ENCODE measurements at places on chromosomes 3 and 15.

GRCh38 chr3:62863648-62864047, 11.6 kb downstream of the CADPS start:
- no peak for DNase-seq
- H3K4me3 ChIP-seq: no peak overlapping the region
- no peaks in the 10 kb centered on the region for H3K36me3 ChIP-seq
- no peaks in the 10 kb centered on the region for H3K27me3 ChIP-seq
- H3K27ac ChIP-seq: no peak overlapping the region

DNA sequence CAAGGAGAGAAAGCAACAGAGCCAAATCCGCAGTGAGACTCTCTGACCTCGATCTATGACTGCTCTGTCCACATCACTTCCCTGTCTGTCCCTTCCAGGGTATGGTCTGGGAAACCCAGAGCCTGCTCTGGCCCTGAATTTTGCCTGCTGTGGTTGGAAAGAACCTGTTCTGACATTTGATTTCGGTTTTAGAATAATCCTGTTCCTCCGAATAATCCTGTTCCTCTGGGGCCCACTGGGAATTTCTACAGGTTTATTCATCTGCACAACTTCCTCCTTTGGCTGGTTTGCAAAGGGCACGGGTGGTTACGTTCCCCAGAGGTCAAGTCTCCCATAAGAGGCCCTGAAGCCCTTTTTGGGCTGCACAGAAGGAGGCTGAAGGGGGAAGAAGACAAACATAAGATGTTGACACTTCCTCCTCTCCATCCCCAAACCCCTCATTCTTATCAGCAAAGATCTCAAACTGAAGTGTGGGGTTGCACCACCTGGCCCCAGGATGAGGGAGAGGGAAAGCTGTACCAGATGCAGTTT, 10.6 kb downstream of the LAMP3 start:
- no peaks in the 10 kb centered on the region for H3K36me3 ChIP-seq
- H3K4me1 ChIP-seq: no peaks in the 10 kb centered on the region
- H3K27me3 ChIP-seq: no peaks in the 10 kb centered on the region

DNA sequence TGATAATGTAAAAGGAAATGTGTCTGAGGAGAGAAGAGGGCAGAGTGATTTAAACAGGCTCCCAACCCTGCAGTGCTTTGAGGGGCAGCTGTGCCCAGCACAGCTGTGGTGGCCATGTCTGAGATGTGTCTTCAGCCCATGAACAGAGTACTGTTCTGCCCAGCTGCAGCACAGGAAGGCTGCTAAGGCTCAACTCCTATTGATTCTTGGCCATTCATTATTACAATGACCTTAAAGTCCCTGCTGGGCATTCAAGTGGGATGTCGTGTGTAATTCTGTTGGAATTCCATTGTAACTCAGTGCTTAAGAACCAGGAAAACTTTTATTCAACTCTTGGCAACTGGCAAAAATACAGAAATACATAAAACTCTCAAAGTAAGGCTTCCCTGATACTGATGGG, 229.3 kb downstream of the MCTP2 start:
- H3K4me1 ChIP-seq: no peaks in the 10 kb centered on the region
- H3K27me3 ChIP-seq: no peaks in the 10 kb centered on the region
- H3K4me3 ChIP-seq: no peak overlapping the region
- no peak for DNase-seq
- H3K36me3 ChIP-seq: no peaks in the 10 kb centered on the region

- H3K27me3 ChIP-seq: no peaks in the 10 kb centered on the region
- H3K4me1 ChIP-seq: no peaks in the 10 kb centered on the region
- H3K27ac ChIP-seq: no peak overlapping the region
- H3K36me3 ChIP-seq: no peaks in the 10 kb centered on the region
- no peak overlapping the region for H3K4me3 ChIP-seq
- DNase-seq: no peak
These were observed 10.7 kb downstream of the CNTN6 start for GRCh38 chr3:1103525-1103924.

- no peak overlapping the region for H3K4me3 ChIP-seq
- DNase-seq: no peak
- H3K27ac ChIP-seq: no peak overlapping the region
- no peaks in the 10 kb centered on the region for H3K27me3 ChIP-seq
These were observed 18.2 kb downstream of the FAN1 start for GRCh38 chr15:30921781-30922479.

DNA sequence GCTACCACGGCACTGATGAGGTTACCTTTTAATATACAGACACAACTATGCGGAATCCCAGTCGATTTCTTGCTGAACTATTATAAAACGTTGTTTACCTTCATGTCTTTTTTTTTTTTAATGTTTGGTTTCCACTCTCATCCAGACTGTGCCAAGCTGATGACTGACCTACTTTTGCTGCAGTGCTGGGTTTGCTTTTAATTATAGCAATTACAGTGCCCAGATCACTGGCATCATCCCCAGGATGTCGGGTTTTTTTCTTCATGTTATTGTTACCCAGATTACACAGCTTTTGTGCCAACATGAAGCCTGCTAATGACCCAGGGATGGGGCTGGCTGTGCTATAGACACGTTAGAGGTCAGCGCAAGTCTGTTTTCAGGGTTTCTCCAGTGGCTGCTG, 294.0 kb upstream of the ATP10A start:
- H3K4me1 ChIP-seq: no peaks in the 10 kb centered on the region
- DNase-seq: no peak
- H3K27me3 ChIP-seq: no peaks in the 10 kb centered on the region
- H3K27ac ChIP-seq: no peak overlapping the region
- no peak overlapping the region for H3K4me3 ChIP-seq

- no peak for DNase-seq
- H3K36me3 ChIP-seq: no peaks in the 10 kb centered on the region
- no peaks in the 10 kb centered on the region for H3K27me3 ChIP-seq
- H3K27ac ChIP-seq: no peak overlapping the region
- H3K4me3 ChIP-seq: no peak overlapping the region
These were observed 11.4 kb upstream of the GPR171 start for GRCh38 chr3:151214459-151214858.

DNA sequence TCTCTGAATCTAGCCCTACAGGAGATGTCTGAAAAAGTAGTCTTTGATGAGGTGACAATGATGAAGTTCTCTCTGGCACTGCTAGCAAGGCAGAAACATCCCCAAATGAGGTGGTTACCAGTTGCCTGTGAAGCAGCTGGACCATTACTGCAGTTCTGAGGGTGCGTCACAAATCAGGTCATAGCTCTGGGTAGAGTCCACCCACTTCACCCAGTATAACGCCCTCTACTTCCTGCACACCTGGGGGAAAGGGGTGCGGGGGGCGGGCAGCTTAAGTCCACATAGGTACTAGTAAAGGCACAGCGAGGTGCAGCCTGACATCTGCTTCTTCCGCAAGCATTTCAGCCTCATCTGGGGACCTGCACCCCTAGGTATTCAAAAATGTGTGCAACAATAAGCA, 13.4 kb upstream of the SATB1 start:
- DNase-seq: no peak
- H3K27ac ChIP-seq: no peak overlapping the region
- no peaks in the 10 kb centered on the region for H3K27me3 ChIP-seq
- no peaks in the 10 kb centered on the region for H3K36me3 ChIP-seq

DNA sequence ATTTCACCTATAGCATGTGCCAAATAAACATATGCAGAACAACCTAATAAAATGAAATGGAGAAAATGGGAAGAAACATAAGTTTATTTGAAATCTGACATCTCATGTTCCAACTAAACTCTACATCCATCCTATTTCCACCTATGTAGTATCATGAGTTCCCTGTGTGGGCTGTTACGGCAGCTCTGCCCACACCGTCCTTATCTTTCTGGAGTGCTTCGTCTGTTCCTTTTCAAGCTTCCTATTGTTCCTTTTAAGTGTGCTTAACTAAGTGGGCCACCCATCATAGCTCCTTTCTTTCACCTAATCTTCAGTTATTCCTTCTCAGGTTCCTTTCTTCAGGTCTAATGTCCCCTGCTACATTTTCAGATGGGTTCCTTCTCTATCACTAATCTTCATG, 17.3 kb downstream of the RYR3 start:
- no peak overlapping the region for H3K27ac ChIP-seq
- DNase-seq: no peak
- H3K4me3 ChIP-seq: no peak overlapping the region
- H3K36me3 ChIP-seq: no peaks in the 10 kb centered on the region
- H3K4me1 ChIP-seq: no peaks in the 10 kb centered on the region

GRCh38 chr15:93291380-93291779, 202.4 kb upstream of the RGMA start:
- H3K36me3 ChIP-seq: no peaks in the 10 kb centered on the region
- no peaks in the 10 kb centered on the region for H3K4me1 ChIP-seq
- DNase-seq: no peak
- no peaks in the 10 kb centered on the region for H3K27me3 ChIP-seq
- H3K27ac ChIP-seq: no peak overlapping the region

GRCh38 chr3:50237754-50238548, 1.9 kb downstream of the GNAI2 start:
- peak overlapping the region; percentile 69 for H3K4me3 ChIP-seq

DNA sequence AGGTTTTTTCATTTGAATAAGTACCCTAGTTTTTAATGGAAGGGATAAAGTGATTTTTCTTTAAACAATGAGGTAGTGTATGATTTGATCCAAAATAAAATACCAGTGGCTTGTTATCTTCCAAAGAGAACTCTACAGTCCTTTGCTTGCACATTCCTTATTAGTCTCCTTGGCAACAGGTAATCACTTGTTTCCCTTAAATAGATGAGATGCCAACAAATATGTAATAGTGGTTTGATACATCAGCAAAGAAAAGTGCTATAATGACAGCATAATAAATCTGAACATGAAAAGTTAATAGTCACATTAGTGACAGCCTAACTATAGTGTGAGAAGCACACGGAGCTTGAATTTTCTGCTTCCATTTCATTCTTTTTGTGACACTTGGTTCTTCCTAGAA, 360.2 kb downstream of the ZNF385D start:
- H3K4me1 ChIP-seq: no peaks in the 10 kb centered on the region
- DNase-seq: no peak
- no peak overlapping the region for H3K27ac ChIP-seq
- H3K4me3 ChIP-seq: no peak overlapping the region

DNA sequence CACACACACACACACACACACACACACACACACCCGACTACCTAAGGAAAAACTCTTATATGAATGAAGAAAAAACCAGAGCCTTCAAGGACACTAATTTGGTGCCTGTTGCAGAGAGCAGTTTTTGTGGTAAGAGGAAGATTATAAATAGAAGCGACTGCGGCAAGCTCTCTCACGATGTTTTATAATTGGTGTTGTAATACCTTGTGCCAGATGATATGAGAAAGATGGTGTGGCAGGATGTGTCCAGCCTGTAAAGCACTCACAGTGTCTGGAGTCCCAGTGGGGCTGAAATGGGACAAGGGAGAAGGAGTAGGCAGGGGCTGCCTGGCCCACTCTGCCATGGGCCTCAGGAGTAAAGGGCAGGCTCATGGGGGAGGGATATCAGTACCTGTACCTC, 839.9 kb downstream of the AGBL1 start:
- H3K4me1 ChIP-seq: no peaks in the 10 kb centered on the region
- H3K27ac ChIP-seq: no peak overlapping the region
- H3K36me3 ChIP-seq: no peaks in the 10 kb centered on the region
- no peak overlapping the region for H3K4me3 ChIP-seq

GRCh38 chr3:122989856-122990575, 37.5 kb downstream of the SEMA5B start:
- H3K27ac ChIP-seq: no peak overlapping the region
- DNase-seq: no peak
- H3K4me3 ChIP-seq: no peak overlapping the region
- H3K4me1 ChIP-seq: no peaks in the 10 kb centered on the region

- no peak overlapping the region for H3K4me3 ChIP-seq
- peaks cover 6% of the 10 kb centered on the region for H3K4me1 ChIP-seq
- DNase-seq: no peak
These were observed 4.4 kb upstream of the ZNF609 start for GRCh38 chr15:64455961-64456371.

DNA sequence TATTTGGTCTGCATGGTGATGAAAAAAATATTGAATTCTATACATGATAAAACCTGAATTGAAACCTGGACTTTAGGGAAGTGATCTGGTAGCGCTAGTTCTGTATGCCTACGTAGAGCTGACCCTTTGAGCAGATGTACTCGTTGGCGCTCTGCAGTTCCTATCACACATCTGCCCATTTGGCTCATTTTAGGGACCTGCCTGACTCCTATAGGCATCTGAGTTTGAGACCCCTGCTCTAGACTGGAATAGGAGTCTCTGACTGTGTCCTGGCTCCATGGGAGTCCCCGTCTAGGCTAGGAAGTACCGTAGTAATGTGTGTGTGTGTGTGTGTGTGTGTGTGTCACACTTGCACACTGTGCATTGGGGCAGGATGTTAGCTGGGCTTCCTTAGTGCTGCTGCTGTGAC, 21.2 kb downstream of the STARD5 start:
- no peak overlapping the region for H3K27ac ChIP-seq
- H3K4me1 ChIP-seq: peaks cover 3% of the 10 kb centered on the region
- no peak overlapping the region for H3K4me3 ChIP-seq
- no peaks in the 10 kb centered on the region for H3K27me3 ChIP-seq
- DNase-seq: no peak

Measured in prostate gland (tissue), 2 donors.